ENCODE measurements at places on chromosomes 16 and 17.

GRCh38 chr16:21524068-21524751 is 75.2 kb upstream of the METTL9 start:
- DNase-seq = no peak

- DNase-seq = no peak
Observed at GRCh38 chr16:65662256-65662655, 540.4 kb upstream of the CDH11 start.

DNA sequence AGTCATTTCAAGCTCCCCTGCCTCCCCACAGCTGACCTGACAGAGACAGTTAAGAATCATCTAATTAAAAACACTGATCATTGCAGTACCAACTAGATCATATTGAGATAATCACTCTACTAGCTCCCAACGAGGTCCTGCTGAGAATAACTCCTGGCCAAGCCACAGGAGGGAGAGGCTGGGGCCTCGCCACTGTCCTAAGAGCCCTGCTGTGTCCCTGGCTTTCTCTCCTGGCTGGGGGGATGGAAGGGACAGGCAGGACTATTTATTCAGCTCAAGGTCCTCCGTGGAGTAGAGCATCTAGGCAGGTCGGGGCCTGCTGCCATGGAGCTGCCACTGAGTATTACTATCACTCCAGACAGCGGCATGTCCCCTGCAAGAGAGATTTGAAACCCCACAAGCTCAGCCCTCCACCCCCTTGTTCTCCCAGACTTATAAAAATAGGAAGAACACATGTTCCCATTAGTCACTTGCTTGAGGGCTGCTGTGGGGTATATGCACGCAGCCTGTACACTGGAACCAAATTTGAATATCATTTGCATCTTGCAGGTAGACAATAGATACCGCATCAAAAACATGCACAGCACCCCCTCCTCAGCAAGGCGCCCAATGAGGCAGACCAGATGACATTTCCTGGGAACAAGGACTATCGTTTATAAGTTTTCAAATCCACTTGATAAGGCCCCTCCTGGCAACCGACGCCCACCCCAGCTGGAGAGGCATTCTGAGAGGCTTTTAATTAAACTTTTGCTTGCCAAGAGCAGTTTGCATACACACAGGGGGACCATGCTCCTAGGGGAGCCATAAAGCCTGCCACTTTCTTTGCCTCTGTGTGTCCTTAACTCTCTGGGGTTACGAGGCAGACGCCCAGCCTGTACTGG is 385.2 kb upstream of the ZFHX3 start:
- no peak for DNase-seq

- no peak for DNase-seq
Observed at GRCh38 chr17:32596628-32597027, 109.8 kb downstream of the CDK5R1 start.

- no peak for DNase-seq
Observed at GRCh38 chr16:88351491-88352101, 31.2 kb upstream of the ZNF469 start.

- no peak for DNase-seq
Observed at GRCh38 chr16:5551909-5552308, 454.3 kb upstream of the EEF2KMT start.

DNA sequence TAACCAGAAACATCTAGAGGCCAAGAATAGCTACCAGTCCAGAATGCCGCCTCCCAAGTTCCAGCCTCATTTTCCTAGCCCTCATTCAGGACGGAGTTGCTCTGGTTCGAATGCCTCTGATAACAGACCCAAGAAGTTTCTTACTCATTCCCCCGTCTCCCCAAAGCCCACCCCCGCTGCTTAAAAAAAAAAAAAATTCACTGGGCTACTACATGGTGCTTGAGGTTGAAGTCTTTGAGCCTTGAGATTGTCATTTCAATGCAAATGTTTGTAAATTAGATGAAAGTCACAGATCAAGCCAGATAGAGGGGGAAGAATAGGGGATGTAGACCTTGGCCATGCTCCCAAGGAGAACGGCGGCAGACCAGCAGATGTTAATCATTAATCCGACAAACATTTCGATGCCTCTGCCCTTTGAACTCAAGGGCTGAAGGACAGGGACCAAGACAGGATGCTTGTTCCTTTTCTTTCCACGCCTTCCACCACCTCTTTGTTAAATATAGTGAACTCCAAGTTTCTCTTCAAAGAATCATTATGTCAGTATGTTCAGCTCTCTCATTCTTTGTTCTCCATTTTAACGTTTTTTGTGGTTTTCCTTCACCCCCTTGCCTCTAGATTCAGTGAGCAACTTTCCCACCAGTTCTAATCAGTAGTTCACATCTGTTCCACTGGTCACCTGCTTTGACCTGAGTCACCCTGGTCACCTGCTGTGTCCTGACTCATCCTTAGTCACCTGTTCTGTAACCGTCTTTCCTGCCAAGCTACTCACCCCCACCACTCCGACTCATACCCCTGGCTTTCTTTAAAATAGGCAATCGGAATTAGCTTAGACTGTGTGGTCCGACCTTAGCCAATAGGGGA is 190.3 kb downstream of the CPPED1 start:
- DNase-seq = peak; percentile 58

DNA sequence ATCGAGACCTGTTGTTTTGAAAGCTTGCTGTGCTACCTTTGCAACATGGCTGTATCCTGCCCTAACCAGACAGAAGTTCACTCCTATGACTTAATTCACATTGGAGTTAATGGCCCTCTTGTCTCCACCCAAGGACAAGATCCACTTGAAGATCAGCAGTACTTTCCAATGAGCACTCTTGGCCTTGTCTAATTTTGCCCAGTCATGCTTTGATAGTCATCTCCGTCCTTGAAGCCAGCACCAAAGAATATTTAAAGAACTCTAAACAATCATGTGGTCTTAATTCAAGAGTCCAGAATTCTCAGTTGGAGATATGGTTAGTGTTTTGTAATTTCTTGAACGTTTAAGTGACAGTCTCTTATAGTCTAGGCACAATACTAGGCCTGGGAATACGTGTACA is 775.6 kb upstream of the EEF2KMT start:
- DNase-seq = no peak

- DNase-seq = no peak
Observed at GRCh38 chr17:65041518-65041917, 15.0 kb downstream of the GNA13 start.

DNA sequence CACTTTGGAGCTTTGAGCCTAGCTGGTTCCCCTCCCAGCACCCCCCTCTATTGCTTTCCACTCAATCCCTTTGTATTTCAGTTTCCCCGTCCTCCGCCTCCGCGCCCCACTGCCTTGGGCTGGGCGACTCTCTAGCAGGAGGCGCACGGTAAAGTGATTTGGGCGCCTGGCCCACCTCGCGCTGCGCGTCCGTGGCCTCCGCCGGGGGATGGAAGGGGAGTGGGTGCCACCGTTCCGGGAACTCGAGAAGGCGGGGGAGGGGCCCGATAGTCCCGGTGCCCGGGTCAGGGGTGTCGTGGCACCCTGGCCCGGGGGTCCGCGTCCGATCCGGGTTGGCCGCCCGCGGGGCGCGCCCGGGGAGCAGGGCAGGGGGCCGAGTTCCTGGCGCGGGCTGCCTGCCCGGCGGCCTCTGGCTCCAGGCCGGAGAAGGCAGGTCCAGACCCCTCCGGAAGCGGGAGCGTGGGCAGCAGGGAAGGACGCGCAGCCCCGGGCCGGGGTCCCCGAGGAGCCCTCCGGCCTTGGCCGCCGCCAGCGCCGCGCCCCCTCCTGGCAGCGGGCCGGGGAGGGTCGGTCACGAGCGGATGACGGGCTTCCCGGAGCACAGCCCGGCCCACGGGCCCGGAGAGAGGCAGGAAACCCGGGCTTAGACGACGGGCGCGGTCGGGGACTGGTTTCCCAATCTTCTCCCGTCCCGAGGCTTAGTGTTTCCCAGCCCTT is 15.8 kb downstream of the MEOX1 start:
- DNase-seq = no peak

- DNase-seq = no peak
Observed at GRCh38 chr16:78984887-78985464, 615.6 kb downstream of the MAF start.

- peak; percentile 14 for DNase-seq
Observed at GRCh38 chr17:81976332-81977210, 858 bp upstream of the ASPSCR1 start.

DNA sequence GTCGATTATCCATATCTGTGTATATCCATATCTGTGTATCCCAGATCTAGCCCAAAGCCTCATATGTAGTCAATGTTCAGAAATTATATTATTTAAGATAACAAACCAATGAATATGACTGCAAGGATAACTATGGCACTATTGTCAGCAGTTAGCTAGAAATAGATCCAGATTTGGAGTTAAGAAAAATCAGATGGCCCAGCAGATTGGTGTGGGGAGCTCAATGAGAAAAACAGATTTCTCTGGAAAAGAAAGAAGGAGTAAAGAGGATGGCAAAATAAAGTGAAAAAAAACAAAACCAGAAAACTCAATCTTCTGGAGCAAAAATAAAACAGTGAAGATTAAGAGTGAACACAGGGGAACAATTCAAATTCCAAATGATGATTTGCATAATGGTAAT is 10.6 kb upstream of the CDH8 start:
- no peak for DNase-seq

- no peak for DNase-seq
Observed at GRCh38 chr16:65119901-65120401, 1.9 kb downstream of the CDH11 start.

DNA sequence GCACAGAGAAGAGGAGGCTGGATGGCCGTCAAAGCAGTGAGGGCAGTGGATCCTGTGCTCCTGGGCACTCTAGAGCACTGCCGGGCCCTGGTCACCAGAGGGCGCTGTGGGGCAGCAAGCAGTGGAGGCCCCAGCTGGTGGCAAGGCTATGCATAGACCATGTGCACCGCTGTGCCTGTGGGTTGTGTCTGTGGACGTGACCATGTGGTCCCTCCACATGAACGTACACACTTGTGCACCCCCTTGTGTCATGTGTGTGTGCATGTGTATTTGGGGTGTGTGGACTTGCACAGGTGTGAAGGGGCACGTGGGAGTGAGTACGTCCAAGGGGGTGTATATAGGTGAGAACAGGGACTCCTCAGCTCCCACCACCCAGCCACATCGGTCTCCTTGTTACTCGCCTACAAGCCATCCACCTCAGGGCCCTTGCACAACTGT is 4.4 kb upstream of the MAP2K3 start:
- peak; percentile 89 for DNase-seq

- no peak for DNase-seq
Observed at GRCh38 chr17:75326226-75326848, 37.1 kb upstream of the SLC25A19 start.

- no peak for DNase-seq
Observed at GRCh38 chr17:72850410-72851118, 241.9 kb downstream of the SLC39A11 start.

- DNase-seq = no peak
Observed at GRCh38 chr17:67562005-67562404, 155.7 kb upstream of the NOL11 start.

DNA sequence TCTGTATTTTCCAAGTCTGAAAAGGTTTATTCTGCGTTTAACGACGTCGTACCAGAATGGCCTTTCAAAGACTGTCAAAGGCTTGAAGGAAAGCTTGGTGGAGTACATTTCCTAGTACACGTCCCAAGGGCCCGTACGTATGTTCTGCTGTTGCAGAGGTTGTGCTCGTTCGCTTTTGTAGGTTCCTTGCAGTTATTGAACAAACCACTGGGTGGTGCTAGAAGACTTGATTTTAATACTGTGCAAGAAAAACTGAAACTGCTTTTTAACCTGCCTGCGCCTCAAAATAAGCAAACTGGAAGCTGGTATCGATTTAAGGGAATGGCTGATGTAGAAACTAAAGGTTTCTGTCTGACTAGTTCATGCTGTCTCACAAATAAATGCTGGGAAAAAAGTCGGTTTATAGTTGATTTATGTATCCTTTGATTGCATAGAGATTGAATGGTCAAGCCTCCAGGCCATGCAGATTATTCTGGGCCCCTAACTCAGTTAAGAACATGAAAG is 54.6 kb downstream of the USP10 start:
- DNase-seq = peak; percentile 35

DNA sequence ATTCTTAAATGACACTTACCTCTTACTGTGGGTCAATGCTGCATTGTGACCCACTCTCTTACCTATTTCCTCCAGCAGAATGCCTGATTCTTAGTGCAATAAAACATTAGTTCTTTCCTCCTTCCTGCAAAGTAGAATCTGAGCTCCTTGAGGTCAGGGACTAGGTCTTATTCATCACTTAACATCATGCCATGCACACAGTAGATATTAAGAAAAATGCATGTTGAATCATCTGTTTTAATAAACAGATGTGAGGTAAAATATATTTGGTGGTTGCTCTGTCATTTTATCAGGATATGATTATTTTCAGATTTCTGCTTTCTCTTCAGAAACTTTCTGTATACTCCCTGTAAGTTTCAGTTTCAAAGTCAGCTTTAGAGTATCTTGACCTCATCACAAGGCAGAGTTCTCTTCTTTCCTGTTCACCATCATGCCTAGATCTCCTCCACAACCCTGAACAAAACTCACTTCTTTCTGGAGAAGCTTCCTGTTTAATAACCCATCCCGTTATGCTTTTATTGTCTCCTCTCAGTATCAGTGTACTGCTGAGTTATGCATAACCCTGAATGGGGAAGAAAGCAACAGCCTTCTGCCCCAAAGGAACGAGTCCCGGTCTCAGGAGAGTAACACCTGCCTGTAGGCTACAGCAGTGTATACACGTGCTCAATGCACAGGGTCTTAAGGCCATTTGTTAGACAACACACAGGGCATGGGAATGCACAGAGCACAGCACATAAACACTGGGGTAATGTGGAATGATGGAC is 30.3 kb upstream of the SUPT4H1 start:
- DNase-seq = no peak

- DNase-seq = no peak
Observed at GRCh38 chr17:81331527-81332043, 36.5 kb upstream of the SLC38A10 start.

DNA sequence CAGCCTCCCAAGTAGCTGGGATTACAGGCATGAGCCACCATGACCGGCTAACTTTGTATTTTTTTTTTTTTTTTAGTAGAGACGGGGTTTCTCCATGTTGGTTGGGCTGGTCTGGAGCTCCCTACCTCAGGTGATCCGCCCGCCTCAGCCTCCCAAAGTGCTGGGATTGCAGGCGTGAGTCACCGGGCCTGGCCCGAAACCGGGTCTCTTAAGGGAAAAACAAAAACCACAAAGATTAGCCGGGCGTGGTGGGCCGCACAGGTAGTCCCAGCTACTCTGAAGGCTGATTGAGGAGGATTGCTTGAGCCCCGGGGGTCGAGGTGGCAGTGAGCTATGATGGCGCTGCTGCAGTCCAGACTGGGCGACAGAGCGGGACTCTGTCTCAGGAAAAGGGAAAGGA is 19.9 kb upstream of the RBL2 start:
- no peak for DNase-seq

DNA sequence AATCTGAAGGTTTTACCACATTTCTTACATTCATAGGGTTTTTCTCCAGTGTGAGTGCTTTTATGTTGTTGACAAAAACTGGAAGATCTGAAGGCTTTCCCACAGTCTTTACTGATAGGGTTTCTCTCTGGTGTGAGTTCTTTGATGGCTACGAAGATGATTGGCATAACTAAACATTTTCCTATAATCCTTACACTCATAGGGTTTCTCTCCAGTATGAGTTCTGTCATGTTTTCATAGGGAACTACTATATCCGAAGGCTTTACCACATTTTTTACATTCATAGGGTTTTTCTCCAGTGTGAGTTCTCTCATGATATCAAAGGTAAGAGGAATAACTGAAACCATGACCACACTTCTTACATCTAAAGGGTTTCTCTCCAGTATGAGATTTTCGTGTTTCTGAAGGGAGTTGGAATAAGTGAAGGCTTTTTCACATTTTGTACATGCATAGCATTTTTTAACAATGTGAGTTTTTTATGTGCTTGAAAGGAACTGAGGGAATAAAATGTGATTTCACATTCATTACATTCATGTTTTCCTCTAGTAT is 1987.7 kb downstream of the TP53TG3F start:
- DNase-seq = no peak

Data from stimulated activated CD4-positive, alpha-beta T cell treated with anti-CD3 and anti-CD28 coated beads, TNF-alpha, amount 100 ng/mL, for 24 hours (primary cell).